Globus pallidus (tissue), 1 donor: ENCODE measurements at places on chromosomes 11 and 22.
A peak's percentile ranks its signal among the peaks of the same experiment; 100 is the strongest.

GRCh38 chr11:27786331-27786730, 86.1 kb upstream of the BDNF start:
- DNase-seq: no peak

DNA sequence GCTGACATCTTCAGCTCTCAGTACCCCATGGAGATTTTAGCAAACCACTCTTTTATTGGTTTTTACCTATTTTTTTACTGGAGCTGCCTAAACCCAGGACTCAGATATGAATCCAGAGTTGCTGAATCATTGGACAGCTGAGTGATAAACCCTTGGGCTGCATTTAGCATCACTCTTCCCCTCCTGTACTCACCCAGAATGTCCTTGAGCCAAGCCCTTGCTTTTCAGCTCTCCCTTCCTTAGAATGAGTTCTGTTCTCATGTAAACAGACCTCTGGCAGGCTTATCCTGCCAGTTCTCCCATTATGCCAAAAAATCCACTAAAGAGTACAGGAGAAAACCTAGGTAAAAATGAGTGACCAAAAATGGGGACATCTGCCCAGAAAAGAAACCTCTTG, 200.1 kb upstream of the POU2AF2 start:
- DNase-seq: no peak

DNA sequence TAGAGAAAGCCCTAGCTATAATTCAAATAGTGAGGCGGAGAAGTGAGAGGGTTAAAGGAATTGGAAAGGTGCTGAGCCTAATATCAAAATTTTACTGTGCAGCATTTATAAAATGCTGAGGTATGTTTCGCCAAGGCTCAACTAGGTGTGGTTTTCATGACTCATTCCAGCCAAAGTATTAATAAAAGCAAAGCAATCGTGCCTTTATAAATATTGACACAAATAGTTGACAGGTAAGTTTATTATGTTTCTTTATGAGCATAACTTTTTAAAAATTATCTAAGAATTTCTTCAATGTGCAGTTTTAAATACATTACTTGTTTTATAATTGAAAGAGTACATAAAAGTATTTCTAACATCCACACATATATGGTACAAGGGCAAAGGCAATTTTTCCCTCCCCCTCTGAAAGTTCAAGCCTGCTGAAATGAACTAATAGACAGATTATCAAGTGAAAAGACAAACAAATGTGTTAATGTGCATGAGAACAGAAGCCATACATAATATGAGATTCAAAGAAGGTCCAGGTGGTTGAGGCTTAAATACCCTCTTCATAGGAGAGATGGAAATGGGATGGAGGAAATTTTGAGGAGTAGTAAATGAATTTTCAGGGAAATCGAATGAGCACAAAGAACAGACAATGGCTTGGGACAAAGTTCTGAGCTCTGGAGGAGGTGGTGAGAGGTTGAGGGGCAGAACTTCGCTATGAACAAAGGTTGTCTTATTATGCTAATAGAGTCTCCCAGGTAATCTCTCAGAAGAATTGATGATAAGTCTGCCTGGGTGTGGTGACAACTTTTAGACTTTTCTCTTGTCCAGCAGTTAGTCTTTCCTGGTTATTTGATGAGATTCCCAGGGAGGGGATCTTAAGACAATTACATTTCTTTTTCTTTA, 326.5 kb downstream of the BUD13 start:
- no peak for DNase-seq

DNA sequence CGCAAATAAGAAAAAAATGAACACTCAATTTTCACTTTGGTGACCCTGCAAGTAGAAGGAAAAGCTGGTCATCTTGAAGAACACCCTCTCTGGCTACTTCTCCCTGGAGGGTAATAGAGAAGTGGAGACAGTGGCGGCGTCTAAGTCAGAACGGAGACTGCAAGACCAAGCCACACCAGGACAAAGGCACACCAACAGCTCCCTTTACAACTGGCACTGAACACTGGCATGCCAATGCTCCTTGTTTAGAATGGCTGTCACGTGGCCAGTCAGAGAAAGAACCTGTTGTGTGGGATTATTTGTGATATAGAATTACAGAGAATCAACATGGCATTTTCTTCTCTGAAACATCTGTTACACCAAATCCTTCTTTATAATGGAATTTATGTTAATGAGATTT, 61.3 kb upstream of the YPEL1 start:
- peak; percentile 80 for DNase-seq

- DNase-seq: no peak
These were observed 53.4 kb upstream of the SPATA19 start for GRCh38 chr11:133898770-133899115.

DNA sequence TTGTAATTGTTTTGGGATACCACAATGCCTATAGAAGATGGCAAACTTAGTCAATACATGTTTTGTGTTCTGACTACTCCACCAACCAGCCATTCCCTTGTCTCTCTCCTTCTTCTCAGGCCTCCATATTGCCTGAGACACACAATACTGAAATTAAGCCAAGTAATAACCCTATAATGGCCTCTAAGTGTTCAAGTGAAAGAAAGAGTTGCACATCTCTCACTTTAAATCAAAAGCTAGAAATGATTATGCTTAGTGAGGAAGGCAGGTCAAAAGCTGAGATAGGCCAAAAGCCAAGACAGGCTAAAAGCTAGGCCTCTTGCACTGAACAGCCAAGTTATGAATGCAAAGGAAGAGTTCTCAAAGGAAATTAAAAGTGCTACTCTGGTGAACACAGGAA, 318.7 kb downstream of the TTC28 start:
- no peak for DNase-seq
